ENCODE measurements at places on chromosomes 3 and 15. TPM values are rescaled to one million over a fixed set of nuclear protein-coding genes. Genes with fewer than 3 reads are reported as not detected.

Gene ARRDC4
- 7.7 TPM for total RNA-seq

Gene NR1I2
- under 0.01 TPM for total RNA-seq

Gene ZKSCAN7
- total RNA-seq = 6.2 TPM

Gene RTP4
- total RNA-seq = 3.0 TPM

Gene AMT
- 4.4 TPM for total RNA-seq

Gene IFT57
- 70.5 TPM for total RNA-seq

Gene SPATA12
- not detected for total RNA-seq

Gene AP3B2
- 0.79 TPM for total RNA-seq

Gene HCN4
- total RNA-seq = not detected

Gene COL6A6
- 22.8 TPM for total RNA-seq

Gene CIDEC
- not detected for total RNA-seq

Gene RLBP1
- not detected for total RNA-seq

Gene CELSR3
- 1.1 TPM for total RNA-seq

Gene C3orf49
- not detected for total RNA-seq

Gene PXK
- total RNA-seq = 41.0 TPM

Gene WDR93
- 0.16 TPM for total RNA-seq

Gene HRG
- not detected for total RNA-seq

Gene IDH2
- total RNA-seq = 37.2 TPM

Gene LRRIQ4
- total RNA-seq = not detected

Gene CAMK2N2
- total RNA-seq = 0.16 TPM

Gene ADCY5
- 0.16 TPM for total RNA-seq

Gene ACOX2
- 28.2 TPM for total RNA-seq

Gene FAN1
- total RNA-seq = 15.4 TPM

Gene GLDN
- 90.2 TPM for total RNA-seq

Gene EEF1AKMT4
- total RNA-seq = 1.5 TPM

Gene RETNLB
- not detected for total RNA-seq

Gene ATP13A5
- total RNA-seq = not detected
